ENCODE measurements at places on chromosomes 7 and 10.

DNA sequence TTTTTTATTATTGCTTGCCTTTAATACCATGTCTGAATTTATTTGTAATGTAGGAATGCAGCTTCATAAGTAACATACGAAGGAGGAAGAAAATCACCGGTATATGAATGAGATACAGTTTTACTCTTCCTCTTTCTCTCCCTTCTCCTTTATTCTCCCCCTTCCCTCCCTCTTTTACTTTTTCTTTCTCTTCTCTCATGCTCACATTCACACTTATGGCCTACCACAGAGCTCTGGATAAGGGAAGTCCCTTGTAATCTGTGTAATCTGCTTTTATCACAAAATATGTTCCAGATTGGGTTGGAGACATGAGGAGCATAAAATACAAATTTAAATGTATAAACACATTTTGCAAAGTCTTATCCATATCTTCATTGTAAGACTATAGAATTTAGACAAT, 59.4 kb downstream of the MDFIC start:
- no peak for DNase-seq

GRCh38 chr7:155299535-155300202, 2.0 kb downstream of the INSIG1 start:
- no peak for DNase-seq

DNA sequence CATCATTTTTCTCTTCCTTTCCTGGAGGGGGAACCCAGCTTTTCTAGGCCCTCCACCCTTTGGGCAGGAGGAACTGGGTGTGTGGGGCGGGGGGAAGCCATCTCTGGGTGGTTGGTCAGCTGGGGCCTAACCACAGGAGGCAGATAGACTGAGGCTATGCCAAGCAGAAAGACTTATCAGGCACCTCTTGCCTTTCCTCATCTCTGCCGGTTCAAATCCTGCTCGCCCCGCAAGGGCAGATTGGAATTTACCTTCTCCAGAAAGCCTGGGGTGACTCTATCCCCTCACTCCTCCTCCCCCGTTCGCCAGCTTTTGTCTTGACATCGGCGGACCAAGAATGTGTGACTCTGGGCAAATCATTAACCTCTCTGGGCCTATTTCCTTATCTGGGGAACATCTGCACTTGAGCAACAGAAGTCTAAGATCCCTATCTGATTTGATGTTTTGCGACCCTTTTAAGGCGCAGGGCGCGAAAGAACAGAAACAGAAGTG, 584 bp upstream of the GARS1 start:
- DNase-seq, result peak; percentile 42

DNA sequence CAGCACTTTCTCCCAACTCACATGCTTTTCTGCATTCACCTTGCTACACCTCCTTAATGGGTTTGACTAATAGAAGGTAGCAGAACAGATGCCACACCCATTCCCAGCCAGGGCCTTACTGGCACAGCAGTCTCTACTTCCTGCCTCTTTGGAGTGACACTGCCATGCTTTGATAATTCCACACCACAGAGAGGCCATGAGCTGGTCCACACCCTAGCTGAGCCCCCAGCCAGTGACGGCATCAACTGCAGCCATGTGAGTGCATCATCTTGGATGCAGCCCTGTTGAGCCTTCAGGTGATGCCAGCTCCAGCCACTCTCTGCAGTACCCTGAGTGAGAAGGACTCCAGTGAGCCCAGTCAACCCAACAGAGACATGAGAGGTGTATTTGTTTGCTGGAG, 27.5 kb upstream of the EZH2 start:
- no peak for DNase-seq

- no peak for DNase-seq
Measured at GRCh38 chr10:3892440-3893425, 107.7 kb upstream of the KLF6 start.

GRCh38 chr7:2970307-2970664, 73.4 kb downstream of the CARD11 start:
- DNase-seq, result no peak

GRCh38 chr7:154202002-154202401, 149.8 kb downstream of the DPP6 start:
- DNase-seq, result no peak

DNA sequence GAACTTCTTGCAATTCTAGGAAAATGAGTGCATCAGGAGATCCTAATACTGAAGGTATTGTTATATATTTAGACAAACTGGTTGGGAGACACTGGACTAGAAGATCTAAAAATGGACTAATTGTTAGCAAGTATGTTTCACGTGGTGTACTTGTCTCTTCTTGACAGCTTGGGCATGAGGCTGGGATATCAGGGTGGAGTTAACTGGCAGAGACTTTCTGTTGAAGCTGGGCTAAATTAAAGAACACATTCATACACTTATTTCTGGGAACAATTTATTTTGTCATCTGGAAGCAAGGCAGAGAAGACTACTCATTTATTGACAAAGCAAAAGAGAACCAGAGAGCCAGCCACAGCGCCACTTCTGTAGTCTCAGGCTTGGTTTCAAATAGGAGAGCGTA, 25.9 kb downstream of the TYW1 start:
- no peak for DNase-seq

GRCh38 chr10:4984223-4984622, 19.4 kb downstream of the AKR1C2 start:
- DNase-seq, result no peak

DNA sequence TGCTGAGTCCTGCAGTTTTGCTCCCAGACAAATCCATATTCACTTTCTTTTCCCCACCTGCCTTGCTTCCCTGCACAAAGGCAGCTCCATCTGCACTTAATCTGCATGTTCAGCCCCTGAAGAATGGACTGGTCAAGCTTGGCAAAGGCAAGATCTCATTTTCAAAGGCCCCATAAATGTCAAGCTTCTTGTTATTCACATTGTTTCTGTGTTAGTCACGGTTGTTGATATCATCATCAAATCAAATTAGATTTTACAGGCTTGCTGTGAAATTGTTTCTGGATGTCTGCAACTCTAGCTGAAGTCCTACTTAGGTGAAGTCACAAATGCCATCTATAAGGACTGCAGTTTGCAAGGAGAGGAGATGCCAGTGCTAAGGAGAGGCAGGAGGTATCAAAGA, 91.0 kb downstream of the GPAM start:
- DNase-seq, result no peak

- no peak for DNase-seq
Measured at GRCh38 chr7:16594676-16595075, 50.9 kb downstream of the ANKMY2 start.

DNA sequence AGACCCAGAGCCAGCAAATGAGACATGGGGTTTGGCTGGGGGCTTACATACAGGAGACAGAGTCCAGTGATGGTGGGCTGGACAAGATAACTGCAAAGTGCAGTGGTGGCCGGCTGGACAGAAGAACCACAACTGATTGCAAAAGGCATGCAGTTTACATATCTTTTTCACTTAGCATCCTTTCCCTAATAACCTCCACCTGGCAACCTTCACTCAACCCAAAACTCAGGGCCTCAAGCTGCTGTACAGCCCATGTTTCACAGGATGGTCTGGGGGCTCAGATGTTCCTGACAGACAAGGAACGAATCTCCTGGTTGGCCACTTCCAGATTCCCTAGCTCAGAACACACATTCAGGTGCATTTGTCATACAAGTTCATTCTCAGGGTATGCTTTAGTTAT, 7.8 kb upstream of the PDCD4 start:
- no peak for DNase-seq

GRCh38 chr7:143352531-143353002, 9.9 kb downstream of the FAM131B start:
- peak; percentile 35 for DNase-seq

DNA sequence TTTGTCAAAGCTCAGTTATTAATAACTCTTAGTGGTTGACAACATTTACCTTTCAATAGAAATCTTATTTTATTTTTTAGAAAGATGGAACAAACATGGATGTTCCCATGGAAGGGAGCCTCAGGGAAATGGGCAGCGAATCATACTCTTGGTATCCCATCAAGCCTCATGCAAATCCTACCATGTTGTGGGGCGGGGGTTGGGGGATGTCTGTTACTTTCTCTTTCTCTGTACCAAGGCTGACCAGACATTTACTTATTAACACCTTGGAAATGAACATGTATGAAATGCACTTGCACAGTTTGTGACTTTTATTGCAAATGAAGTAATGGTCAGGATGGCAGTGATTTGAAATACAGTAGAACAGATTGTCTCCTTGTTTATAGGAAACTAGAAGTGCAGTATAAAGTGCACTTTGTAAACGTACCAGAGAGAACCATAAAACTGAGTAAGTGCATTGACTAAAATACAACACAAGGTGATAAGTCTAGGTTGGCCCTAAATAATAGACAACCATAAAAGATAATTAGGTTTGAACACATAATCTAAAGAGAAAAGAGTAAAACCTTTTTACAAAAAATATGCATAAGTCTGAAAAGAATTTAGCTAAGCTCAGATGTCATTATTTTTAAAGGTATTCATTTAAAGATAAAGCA, 32.4 kb downstream of the SEMA3D start:
- no peak for DNase-seq

- no peak for DNase-seq
Measured at GRCh38 chr10:87925570-87925969, 62.1 kb downstream of the PTEN start.

- DNase-seq, result no peak
Measured at GRCh38 chr7:30464231-30464671, 14.3 kb downstream of the NOD1 start.

GRCh38 chr7:142910031-142910433, 23.5 kb downstream of the TRPV5 start:
- no peak for DNase-seq

DNA sequence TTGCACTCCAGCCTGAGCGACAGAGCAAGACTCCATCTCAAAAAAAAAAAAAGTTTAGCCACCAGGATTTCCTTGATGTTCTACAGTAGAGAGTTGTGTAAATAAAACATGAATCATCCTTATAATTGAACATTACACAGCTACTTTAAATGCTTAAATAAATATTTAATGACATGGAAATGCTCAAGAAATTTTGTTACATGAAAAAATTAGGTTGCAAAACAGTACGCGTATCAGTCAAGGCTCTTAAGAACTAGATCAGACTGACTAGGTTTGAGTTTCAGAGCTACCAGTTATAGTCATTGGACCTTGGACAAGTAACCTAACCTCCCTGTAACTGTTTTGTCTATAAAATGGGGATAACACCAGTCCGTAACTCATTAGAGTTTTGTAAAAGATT, 38.7 kb upstream of the GSAP start:
- DNase-seq, result no peak

DNA sequence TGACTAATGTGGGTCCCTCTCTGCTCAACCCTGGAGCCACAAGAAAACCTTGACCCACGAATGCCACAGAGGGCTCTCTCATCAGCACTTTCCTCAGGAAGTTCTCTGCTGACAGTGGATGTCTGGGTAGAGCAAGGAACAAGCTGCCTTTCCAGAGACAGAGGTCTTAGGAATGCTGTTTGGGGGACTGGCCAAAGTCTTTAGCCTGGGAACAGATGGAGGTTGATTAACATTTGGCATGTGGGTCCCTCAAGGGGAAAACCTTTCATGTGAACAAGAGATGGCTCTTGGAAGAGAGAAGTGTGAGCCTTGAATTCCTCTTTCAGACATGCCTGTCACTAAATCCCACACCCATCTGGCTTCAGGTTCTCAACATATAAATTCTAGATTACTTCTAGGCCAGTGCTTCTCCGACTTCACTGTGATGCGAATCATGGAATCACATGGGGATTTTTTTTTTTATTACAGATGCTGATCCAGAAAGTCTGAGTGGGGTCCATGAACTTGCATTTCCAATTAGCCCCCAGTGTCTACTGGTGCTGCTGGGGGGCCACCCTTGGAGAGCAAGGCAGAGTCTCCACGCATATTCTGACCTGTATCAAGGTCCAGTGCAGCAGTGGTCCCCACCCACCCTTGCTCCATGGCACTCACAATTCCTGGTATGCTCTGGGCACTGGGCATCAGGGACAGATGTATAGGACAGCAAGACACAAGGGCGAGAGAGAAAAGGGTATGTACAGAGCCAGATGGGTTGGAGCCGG, 360.4 kb downstream of the CXCL12 start:
- no peak for DNase-seq

DNA sequence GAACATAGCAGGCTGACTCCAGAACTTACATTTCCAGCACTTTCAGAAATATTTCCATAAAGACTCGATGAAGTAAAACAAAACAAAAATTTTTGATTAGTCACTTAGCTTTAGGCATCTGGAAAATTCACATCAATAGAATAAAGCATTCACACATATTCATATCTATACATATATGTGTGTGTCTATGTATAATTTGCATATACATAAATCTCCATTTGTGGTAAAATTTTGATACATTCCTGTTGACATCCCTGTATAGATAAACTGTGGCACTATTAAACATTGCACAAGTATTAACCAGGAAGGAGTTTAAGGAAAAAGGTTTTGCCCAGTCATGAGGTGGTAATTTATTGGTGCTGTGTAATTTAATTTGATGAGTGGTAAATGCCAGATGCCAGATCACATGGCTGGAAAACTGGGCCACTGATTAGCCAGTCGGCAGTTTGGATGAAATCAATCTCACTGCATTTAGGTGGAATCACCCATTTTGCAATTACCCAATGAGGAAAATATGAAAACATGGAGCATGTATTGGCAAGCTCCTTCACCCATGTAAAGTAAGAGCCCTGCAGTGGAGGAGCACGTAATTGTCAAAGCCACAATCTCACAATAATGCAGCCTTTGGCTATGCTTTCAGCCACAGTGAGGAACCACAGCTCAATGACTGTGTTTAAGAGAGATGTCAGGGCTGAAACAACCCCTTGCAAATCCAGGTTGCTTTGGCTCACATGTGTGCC, 294.6 kb downstream of the RNLS start:
- no peak for DNase-seq

DNA sequence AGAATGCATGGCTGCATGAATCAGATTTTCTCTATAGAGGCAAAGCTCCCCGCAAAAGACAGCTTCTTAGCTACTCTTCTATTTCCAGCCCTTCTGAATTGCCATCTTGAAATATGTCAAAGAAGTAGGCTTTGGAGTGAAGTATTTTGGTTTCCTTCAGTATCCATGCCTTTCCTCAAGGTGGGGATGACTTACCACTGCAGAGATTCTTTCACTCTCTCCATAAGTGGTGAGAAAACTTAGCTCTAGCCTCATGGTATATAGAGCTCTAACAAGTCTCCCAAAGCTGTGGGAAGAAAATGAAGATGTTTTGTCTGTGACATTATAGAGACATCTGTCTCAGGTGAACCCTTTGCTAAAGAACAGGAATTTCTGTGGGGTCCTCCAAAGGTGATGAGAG, 89.6 kb upstream of the ITGB1 start:
- DNase-seq, result no peak

DNA sequence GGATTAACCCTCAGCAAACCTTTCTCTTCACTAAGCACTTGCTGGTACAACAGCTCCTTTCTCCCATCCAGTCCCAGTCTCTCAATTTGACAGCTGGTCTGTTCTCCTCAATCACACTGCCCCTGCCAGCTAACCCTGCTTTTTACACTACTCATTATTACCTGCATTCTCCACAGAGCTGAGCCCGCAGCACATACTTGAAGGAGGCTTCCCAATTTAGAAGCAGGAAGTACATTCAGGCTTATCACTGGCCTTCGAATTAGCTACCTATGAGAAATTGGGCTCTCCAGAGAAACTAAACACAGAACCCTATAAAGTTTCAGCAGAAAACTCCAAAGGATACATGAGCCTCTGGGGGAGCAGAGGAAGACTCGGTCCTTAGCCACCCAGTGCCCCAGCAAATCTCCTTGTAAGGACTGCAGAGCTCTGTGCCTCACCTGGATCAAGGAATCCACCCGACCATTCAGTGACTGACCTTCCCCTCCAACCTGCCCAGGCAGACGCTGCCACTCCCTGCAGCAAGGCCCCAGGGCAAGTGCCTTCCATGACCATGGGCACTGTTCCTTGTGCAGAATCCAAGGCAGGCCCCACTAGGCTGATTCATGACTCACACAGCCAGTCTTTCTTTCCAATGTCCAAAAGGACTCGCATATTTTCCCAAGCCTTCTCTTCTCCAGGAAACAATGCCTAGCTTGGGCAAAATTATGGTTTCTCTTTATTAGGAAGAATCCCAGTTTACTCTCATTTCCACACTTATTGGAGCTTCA, 68.0 kb downstream of the VOPP1 start:
- DNase-seq, result no peak
